ENCODE measurements at places on chromosomes 3 and 15.

GRCh38 chr15:74315626-74316025 is 51.8 kb downstream of the CYP11A1 start:
- no peak for DNase-seq

DNA sequence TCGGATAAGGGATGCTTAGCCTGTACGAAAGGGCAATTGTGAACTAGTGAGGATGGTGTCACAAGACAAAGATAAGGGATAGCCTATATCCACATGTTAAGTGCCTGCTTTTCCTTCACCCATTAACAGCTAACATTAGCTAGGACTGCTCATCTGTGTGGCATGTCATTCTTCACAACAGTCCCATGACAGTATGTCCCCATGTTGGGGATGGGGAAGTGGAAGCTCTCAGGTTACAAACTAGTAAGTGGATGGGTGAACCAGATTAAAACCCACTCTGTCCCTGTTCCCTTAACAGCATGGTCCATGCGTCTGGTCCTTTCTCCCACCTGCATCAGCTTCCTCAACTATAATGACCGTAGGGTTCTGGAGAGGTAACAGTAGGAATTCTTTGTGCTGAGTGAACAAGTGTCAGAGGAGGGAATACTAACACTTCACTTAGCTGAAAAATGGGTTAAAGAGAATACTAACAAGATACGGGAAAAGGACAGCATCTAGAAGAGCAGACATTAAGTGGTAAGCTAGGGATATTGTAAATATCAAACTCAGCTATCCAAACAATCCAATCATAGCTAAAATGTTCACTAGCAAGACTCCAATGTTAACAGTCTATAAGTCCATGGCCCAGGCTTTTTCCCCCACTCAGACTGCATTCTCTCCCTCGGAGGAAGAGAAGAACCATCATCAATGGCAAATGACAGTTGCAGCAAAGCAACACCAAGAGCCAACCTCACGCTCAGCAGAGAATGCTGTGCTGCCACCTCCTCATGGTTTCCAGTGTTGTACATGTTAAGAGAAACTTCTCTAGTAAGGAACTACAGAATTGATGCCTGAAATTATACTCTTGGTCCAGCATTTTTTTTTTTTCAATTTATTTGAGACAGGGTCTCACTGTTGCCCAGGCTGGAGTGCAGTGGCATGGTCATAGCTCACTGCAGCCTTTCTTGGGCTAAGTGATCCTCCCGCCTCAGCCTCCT is 5.0 kb downstream of the RPLP1 start:
- DNase-seq = no peak

DNA sequence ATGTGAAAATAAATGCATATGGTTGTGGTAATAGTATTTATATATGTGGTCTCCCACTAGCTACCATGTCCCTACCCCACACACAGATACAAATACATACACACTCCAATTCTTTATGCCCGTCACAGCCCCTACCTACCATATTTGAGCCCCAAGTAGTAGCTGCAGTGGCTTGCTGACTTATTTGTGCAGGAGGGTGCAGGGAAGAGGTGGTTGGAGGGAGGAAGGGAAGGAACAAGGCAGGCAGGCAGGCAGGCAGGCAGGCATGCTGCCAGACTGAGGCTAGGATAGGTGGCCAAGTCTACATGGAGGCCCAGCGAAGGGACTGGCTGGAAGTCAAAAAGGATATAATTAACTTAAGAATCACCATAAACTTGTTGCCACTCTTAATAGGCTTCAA is 82.9 kb downstream of the SCN11A start:
- no peak for DNase-seq

GRCh38 chr3:50274371-50275104 is 4.3 kb upstream of the LSMEM2 start:
- DNase-seq = peak; percentile 56

- no peak for DNase-seq
These were observed 39.8 kb downstream of the FOXB1 start for GRCh38 chr15:60043744-60044435.

DNA sequence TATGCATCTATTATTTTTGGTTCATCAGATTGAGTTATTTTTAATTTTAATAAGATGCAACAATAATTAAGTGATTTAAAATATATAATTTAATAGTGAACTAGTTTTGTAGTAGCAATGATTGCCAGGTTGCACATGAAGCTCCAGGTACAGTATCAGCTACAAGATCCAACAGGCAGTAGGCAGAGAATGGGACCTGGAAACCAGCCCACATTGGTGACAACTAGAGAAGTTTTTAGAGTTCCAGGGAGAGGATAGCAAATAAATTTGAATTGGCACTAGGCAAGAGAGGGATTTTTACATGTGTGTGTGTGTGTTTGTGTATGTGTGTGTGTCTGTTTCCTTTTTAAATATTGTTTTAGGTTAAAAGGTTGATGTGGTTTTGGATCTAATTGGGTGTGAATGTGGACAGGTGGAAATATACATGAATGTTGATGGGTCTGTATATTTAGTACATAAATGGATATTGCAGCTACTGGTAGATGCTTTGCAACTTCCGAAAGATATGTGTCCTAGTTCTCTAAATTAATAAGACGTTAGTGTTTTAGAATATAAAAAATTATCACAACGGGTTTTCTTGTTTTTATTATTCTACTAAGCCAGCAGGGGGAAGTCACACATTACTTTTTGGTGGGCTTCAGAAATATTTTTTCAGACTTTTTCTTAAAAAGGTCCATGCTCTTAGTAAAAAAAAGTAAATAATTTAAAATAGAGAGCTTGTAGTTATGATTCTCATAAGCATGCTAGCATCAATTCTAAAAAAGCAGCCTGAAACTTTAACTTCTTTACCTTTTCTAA is 110.1 kb upstream of the GBE1 start:
- no peak for DNase-seq

DNA sequence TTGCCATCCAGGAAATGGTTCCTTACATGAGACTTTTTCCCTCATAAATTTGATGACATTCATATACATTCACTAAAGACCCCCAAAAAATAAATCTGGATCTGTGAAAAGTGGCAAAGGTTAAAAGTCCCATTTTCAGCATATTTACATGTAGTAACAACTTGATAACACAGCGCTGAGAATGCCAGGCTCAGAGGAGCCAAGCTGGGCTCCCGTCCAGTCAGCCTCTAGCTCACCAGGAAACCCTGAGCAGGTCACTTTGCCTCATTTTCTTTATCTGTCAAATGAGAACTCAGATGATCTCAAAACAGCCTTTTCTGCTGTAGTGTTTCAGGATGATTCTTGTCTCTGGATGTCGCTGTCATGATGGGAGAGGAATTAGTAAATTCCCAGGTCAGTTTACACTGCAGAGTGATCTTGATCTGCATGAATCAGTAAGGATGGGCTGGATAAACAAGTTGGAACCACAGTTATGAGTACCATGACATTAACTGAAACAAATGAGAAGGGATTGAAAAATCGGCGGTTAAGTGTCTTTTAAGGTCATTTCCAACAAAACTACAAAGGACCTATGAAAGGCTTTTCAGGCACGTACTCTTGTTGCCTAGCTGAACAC is 82.8 kb downstream of the PPARG start:
- no peak for DNase-seq

DNA sequence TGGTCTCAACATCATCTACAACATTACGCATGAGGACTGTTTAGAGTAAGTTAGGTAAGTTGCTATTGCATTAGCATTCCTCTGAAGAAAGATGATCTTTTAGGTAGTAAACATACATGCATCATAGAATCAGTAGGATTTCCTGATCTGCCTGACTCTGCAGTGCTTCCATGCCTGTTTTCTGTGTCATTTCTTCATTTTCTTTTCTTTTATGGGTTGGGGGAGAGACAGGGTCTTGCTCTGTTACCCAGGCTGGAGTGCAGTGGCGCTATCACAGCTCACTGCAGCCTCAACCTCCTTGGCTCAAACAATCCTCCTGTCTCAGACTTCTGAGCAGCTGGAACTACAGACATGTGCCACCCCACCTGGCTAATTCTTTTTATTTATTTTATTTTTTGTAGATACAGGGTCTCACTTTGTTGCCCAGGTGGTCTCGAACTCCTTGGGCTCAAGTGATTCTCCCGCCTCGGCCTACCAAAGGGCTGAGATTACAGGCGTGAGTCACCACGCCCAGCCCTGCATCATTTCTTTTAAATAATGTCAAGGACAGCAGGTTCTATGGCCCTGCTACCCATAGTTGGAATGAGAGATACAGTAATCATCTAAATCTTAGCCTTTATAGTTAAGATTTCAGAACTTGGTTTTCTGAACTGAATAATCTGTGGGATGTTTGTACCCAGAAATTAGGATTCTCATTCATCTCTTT is 184.3 kb downstream of the GHSR start:
- DNase-seq = no peak

GRCh38 chr3:51657234-51657633 is 13.8 kb upstream of the TEX264 start:
- no peak for DNase-seq

DNA sequence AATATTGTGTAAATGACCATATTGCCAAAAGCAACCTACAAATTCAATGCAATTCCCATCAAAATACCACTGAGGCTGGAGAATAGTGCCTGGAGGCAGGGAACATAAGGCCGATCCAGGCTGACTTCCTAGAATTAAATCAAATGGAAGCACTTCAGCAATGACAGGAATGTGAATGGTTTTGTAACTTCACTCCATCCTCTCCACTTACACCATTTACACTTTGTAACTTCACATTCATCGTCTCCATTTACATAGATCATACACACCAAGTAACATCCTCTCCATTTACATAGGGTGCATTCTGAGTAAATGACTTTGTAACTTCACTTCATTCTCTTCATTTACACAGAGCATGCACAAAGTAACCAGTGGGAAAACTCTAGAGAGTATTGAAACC is 11.6 kb downstream of the STRIT1 start:
- DNase-seq = no peak

GRCh38 chr3:19148768-19149091 is 420 bp downstream of the KCNH8 start:
- no peak for DNase-seq

DNA sequence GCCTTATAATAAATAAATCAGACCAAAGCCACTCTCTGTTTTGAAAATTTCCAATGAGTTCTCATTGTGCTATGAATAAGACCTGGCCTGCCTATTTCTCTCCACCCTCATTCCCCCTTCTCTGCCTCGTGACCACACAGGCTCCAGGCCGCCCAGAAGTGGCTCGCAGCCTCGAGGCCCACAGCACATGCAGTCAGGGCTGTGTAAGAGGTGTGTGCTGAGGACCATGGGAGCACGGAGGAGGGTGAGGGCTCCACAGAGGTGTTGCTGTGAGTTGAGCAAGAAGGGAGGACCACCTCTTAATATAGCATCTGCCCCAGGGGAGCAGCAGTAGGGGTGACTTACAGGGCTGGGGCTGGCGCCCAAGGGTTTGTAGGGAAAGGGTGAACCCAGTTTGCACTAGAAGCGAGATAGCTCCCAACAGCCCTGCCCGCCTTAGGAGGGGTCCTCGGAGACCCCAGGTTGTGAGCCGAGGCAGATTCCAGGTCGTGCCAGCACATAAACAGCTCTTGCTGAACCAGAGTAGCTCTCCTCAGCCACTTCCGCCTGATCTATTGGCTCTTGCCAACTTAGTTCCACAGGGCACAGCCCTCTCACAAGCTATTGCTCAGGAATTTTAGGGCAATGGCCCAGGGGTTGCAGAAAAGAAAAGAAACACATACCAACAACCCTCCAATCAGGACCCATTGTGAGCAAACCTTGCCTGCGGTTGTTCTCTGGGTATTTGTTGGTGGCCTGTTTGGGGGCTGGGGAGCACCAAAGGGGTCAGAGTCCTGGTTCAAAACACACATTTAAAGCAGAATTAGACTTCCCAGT is 117.7 kb downstream of the MYLK start:
- no peak for DNase-seq

DNA sequence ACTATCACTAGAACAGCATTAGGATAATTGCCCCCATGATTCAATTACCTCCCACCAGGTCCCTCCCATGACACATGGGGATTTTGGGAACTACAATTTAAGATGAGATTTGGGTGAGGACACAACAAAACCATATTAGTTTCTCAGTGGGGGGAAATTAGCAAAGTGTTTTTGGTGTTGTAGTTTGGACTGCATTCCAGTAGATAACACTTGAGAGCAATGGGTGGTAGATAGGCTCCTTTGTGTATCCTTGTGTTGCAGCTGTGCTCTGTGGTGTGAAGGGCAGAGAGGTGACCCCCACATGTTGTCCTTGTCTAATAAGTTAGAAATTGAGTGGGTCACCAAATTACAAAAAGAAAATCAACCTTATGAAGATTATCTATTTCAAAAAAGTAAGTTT is 223.8 kb downstream of the SATB1 start:
- no peak for DNase-seq

- DNase-seq = no peak
These were observed 409.5 kb upstream of the PROK2 start for GRCh38 chr3:72194458-72194857.

DNA sequence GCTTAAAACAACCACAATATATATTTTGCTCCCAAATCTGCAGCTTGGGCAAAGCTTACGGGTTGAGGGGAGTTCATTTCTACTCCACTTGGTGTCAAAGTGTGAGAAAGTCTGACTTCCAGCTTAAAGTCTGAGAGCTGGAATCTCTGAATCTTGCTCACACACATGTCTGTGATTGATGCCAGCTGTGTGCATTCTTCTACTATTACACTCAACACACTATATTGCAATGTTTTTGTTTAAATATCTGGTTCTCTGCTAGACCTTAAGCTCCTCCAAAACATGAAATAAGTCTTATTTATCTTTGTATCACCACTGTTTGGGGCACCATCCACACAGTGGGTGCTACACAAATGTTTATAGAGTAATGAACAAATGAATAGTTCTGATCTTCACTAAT is 36.7 kb upstream of the SECISBP2L start:
- no peak for DNase-seq

- DNase-seq = no peak
These were observed 17.4 kb upstream of the SECISBP2L start for GRCh38 chr15:49063402-49064280.

GRCh38 chr3:31157893-31158620 is 263.6 kb upstream of the GADL1 start:
- DNase-seq = no peak

GRCh38 chr3:166372571-166373106 is 535.4 kb upstream of the BCHE start:
- no peak for DNase-seq

DNA sequence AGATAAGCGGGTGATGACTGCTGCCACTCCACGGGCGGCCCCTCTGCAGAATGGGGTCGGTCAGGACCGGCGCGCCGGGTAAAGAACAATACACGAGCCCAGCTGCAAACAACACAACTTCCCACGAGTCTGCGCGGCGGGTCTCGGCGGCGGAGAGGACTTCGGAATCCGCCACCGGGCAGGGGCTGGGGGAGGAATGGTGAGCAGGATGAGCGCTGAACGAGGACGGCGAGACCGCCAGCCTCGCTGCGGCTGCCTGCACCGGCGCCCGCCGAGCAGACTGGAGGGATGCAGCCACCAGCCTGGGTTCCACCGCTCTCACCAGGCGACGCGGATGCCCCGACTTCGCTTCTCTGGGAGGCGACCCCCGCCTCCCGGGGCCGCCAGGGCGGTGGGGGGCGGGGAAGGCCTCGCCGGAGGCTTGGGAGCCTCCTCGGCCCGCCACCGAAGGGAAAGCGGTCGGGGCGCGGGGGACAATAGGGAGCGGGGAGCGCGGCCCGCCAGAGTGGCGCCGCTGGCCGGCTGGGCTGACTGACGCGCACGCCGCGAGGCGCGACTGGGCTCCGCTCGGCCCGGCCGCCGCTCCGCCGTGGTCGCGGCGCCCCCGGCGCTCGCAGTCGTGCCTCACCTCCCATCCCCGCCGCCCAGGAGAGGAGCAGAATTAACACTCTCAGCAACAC is 515 bp downstream of the ADAM10 start:
- DNase-seq = no peak

All from stimulated activated CD4-positive, alpha-beta T cell treated with anti-CD3 and anti-CD28 coated beads, Interleukin-1b, Interleukin-23, amount 100 ng/mL, for 1 hour (primary cell).